Bronchial epithelial cell (primary cell): ENCODE measurements at places on chromosomes 16 and 17. TPM values are rescaled to one million over a fixed set of nuclear protein-coding genes. Genes with fewer than 3 reads are reported as not detected.
A peak's percentile ranks its signal among the peaks of the same experiment; 100 is the strongest.

GRCh38 chr17:33509331-33509730 lies 216.2 kb upstream of the ASIC2 start:
- DNase-seq, result no peak

DNA sequence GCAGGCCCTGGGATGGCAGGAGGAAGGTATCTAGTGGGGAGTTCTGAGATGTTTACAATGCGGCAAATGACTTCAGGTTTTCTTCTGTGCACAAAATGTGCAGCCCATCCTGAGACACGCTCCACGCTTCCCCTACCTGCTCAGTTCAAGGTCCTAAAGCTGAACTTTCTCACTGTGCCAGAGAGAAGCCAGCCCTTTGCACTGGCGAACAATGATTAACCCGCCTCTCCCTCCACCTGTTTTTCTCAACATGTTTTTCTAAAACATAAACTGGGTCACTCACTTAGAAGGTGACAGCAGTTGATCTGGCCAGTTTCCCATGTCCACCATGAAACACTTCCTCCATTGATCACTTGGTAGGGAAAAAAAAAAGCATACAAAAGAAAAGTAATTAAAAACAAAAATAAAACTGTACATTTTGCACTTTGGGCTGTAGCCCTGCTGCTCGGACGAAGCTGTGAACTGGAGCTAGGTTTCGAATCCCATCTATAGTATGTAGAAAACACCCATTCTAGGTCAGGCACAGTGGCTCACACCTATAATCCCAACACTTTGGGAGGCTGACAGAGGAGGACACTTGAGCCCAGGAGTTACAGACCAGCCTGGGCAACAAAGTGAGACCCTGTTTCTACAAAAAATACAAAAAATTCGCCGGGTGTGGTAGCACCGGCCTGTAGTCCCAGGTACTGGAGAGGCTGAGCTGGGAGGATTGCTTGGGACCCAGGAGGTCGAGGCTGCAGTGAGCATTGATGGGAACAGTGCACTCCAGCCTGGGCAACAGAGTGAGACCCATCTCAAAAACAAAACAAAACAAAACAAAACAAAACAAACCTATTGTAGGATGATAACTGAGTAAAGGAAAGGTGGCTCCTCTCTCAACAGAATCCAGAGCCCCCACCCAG lies 6.1 kb upstream of the G6PC1 start:
- DNase-seq, result no peak

- DNase-seq, result peak; percentile 58
Observed at GRCh38 chr16:85750827-85751697, at the start of gene C16orf74. TSS of gene C16orf74 (minus strand) at chr16:85751096. CDS start at chr16:85735217, 15,879 bp downstream.

DNA sequence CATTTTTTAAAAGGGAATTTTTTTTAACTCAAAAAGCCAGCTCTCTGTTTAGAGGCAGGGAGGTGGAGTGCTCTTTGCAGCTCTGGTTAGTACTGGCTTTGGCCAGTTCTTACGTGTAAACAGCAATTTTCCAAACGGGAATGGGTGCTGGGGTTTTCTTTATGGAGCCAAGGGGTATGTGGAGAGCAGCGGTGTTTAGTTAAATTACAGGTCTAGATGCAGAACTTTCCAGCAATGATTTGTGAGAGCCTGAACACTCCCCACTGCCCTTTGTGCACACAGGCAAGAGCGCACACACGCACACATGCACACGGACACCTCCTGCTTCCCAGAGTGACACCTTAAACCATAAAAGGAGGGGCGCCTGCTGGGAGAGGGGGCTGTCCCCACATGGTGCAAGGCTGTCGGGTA lies 140.2 kb downstream of the MSI2 start:
- no peak for DNase-seq

SCIMP gene
- not detected in 2 replicates for total RNA-seq
